Progenitor cell of endocrine pancreas (in vitro differentiated cells): ENCODE measurements at places on chromosomes 1 and 21. TPM values are rescaled to one million over a fixed set of nuclear protein-coding genes. Genes with fewer than 3 reads are reported as not detected.

The ACOT11 gene
- total RNA-seq: 1.7 and 2.2 TPM in 2 replicates

The GJA9 gene
- not detected in 2 replicates for total RNA-seq

DNA sequence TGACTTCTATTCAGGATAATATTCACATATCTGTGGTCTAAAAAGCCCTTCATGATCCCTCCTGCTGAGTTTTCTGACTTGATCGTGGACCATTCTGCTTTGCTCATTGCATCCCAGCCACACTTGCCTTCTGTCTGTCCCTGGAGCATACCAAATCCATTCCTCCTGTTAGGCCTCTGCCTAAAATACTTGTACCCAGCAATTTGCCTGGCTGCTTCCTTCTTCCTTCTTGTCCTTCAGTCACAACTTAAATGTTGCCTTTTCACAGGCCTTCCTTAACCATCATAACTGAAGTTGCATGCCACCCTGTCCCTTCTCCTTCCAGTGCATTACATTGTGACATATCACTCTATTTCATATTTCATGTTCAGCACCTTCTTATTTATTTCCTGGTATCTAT lies 4.3 kb downstream of the CR2 start:
- no peak overlapping the region for H3K4me3 ChIP-seq
- H3K27ac ChIP-seq: no peak overlapping the region
- H3K27me3 ChIP-seq: peaks cover 20% of the 10 kb centered on the region
- H3K36me3 ChIP-seq: no peaks in the 10 kb centered on the region
- DNase-seq: no peak
- no peaks in the 10 kb centered on the region for H3K4me1 ChIP-seq

DNA sequence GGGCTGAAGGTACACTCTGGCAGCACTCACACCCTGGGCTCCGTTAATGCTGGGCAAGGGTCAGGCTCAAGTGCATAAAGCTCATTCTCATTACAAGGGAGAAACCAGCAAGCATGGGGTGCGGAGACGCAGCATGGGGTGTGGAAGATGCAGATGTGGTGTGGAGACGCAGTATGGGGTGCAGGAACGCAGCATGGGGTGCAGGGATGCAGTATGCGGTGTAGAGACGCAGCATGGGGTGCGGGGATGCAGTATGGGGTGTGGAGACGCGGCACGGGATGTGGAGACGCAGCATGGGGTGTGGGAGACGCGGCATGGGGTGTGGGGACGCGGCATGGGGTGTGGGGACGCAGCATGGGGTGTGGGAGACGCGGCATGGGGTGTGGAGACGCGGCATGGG lies 390.7 kb downstream of the NPHP4 start:
- no peak overlapping the region for H3K4me3 ChIP-seq
- H3K27ac ChIP-seq: no peak overlapping the region
- H3K36me3 ChIP-seq: no peaks in the 10 kb centered on the region
- peaks cover 30% of the 10 kb centered on the region for H3K27me3 ChIP-seq
- no peak for DNase-seq
